Frontal cortex (tissue), 4 donors: ENCODE measurements at places on chromosomes 12 and 14.

- no peak for DNase-seq
Measured at GRCh38 chr12:131063960-131064359, 110.3 kb downstream of the ADGRD1 start.

DNA sequence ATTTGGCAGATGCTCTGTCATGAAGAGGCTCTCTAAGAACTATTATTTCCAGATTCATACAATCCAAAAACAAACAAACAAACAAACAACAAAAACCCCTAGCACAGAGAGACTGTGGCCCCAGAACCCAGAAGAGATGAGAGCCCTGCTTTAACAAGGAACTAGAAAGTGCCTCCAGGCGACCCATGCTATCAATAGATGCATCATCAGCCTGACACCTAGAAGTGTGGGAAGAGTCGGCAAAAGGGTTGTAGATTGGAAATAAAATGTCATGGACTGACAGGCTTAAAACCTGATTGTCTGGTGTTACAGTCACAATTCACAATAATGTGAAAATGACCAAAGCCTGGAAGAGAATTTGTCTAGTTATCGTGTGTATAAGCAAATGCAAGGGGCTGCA lies 50.6 kb upstream of the FLRT2 start:
- DNase-seq = no peak

- no peak for DNase-seq
Measured at GRCh38 chr12:105214148-105214547, 21.8 kb downstream of the APPL2 start.

GRCh38 chr12:42730291-42730690 lies 140.7 kb upstream of the PRICKLE1 start:
- no peak for DNase-seq
